H7 (cell line): ENCODE measurements at places on chromosomes 4 and X.

DNA sequence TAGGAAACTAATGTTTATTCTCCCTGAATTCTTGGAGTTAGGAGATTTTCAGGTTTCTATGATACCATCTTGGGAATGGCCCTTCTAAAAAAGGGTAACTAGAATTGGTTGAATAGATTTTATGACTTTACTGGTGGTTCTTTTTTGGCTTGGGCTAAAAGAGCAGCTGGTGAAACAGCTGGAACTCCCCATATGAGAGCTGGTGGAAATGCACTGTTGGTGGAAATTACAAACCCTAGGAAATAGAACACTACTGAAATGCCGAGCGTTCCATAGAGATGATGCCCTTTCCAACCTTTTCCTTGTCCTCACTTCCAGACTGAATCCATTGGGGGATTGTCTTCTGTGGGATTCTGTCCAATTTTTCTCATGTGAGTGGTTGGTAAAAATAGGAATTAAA lies 139.5 kb downstream of the STIM2 start:
- DNase-seq: no peak

GRCh38 chrX:23223169-23223568 lies 111.5 kb upstream of the PTCHD1 start:
- no peak for DNase-seq

DNA sequence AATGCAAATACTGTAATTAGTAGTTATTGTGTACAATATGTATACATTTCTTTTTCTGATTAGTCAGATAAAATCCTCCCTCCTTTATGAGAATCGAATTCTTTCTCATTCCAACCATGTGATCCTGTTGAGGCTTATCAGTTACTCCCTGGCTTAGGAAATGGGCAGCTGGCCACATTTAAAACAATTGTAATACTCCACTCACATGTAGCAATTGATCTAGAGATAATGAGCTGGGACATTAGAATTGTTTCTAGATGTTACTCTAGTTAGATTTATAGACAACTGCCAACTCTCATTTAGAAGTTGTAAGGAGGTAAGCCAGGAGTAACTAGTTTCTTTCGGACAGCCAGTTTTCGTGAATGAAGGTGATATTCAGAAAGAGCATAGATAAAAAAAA lies 859.3 kb upstream of the AADAT start:
- DNase-seq: no peak

DNA sequence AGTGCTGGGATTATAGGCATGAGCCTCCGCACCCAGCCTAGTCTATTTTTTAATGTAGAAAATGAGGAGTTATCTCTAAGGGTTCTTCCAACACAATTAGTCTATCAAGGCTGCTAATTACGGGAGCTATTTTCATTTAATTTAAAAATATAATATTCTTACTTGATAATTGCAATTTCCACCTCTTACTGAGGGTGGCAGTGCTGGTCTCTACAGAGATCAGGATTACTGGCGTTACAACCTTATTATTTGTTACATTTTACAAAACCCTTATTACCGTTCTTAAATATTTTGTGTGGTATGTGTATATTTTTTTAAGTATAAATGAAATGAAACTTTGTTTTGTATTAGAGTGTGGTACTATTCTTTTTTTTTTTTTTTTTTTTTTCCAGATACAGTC lies 17.6 kb upstream of the GK start:
- DNase-seq: peak; percentile 60

- no peak for DNase-seq
These were observed 28.4 kb downstream of the DDX60L start for GRCh38 chr4:168451744-168452390.

DNA sequence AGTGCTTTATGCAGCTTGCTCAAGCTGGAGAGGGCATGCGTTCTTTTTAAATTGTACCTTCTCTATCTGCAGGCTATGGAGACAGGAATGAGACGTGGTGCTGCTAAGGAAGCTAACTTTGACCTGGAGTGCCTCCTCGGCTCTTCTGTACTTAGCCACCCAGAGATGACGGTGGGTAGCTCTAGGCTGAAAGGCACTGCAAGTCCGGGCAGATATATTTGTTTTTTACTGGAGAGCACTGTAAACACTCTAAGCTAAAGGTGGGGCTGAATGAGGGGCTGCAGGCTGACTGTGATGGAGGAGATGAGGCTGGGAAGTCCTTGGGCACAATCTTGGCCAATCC lies 12.1 kb downstream of the ELF4 start:
- DNase-seq: no peak

DNA sequence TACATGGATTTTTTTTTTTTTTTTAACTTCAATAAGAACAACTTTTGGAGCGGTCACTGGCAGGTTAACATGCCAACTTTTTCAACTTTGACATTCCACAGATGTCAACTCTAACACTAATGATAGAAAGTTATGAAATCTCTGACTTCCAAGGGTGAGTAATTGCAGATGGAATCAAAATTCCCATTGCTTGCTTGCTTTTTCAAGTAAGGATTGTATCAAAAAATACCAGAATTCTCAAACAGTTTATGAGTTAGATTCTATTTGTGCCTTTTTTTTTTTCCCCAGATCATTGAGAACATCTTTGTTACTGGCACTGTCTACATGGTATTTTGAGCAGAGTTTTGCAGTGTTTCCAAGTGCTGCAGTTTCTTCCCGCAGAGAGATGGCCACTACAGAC lies 50.3 kb upstream of the OTUD4 start:
- no peak for DNase-seq

GRCh38 chrX:138740341-138740740 lies 28.8 kb upstream of the FGF13 start:
- no peak for DNase-seq

DNA sequence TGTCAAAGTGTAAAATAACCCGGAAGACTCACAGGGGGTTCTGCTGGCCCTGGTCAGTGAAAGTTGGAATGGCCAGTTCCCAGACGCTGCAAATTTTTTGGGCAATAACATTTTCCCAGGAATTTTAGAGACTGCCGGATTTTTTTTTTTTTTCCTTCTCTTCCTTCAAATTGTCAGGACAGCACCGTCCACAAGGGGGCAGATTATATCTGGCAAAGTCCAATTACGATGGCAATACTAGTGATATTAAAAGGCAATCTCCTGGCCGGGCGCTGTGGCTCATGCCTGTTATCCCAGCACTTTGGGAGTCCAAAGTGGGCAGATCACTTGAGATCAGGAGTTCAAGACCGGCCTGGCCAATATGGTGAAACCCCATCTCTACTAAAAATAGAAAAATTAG lies 20.5 kb downstream of the SLC25A5 start:
- DNase-seq: peak; percentile 57

GRCh38 chr4:108685036-108685686 lies 34.8 kb downstream of the OSTC start:
- DNase-seq: no peak

- DNase-seq: no peak
These were observed 3.2 kb downstream of the SCARB2 start for GRCh38 chr4:76210452-76210851.

GRCh38 chrX:17242470-17242869 lies 132.5 kb upstream of the NHS start:
- DNase-seq: peak; percentile 69

- DNase-seq: no peak
These were observed 121.3 kb downstream of the EGF start for GRCh38 chr4:110034026-110034393.

DNA sequence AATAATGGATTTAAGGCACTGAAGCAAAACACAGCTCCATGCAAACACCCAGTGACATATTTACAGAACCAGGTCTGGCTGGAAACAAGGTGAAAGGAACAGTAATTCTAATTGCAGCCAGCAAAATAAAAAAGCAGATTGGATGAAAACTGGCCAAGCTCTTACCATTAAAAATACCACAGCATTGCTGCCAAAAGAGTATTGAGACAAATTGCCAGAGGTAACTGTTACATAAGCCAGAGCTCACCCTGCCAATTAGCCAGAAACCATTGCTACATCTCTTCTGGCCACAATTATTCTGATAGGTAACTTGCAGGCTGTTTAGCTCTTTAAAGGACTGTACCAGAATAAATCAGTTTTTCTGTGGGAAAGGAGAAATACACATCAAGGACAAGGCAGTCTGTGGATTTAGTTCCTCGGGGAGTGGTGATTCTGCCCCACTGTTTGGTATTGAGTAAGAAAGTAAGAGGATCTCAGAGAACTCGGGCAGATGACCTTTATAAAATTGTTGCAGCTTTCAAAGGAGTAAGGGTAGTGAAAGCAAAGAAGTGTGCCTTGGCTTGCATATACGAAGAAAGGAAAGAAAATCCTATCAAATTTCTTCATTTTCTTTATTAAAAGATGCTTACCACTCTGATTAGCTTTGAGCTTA lies 369.5 kb downstream of the PPP3CA start:
- no peak for DNase-seq

DNA sequence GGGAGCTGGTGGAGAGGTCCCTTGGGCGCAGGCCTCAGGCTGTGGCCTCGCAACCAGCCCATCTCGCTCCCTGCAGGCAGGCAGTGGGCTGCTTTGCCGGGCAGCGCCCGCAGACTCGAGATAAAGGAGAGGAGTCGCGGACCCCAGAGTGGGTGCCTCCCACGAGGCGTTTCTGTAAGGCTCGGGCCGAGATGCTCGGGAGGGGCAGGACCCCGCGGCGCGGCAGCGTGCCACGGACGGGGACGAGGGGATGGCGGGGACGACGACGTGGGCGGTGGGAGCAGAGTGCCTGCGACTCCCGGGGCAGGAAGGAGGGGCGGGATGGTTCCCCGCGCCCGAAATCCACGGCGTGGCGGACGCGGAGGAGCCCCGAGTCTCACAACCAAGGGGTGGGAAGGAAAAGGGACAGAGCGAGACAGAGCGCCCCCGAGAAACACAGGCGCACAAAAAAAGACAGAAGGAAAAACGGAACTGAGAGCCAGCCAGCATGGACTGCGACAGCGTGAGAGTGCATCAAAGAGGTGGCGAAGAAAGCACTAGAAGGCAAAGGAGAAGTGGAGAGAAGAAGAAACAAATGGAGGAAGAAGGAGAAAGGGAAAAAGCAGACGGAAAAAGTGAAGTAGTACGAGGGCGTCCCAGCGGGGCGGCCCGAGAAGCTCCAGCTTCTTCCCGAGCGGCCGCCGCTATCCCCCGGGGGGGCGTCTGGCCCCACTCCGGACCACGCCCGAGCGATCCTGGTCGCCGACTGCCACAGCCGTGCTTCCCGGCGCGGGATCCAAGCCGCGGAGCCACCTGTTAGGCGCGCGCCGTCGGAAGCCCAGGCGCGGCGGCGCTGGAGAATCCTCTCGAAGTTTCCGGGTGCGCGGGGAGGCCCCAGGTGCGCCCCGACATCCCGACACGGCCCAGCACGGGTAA lies 1.5 kb downstream of the BEND4 start:
- peak; percentile 59 for DNase-seq

GRCh38 chrX:150980711-150981110 lies 2.4 kb upstream of the HMGB3 start:
- no peak for DNase-seq

DNA sequence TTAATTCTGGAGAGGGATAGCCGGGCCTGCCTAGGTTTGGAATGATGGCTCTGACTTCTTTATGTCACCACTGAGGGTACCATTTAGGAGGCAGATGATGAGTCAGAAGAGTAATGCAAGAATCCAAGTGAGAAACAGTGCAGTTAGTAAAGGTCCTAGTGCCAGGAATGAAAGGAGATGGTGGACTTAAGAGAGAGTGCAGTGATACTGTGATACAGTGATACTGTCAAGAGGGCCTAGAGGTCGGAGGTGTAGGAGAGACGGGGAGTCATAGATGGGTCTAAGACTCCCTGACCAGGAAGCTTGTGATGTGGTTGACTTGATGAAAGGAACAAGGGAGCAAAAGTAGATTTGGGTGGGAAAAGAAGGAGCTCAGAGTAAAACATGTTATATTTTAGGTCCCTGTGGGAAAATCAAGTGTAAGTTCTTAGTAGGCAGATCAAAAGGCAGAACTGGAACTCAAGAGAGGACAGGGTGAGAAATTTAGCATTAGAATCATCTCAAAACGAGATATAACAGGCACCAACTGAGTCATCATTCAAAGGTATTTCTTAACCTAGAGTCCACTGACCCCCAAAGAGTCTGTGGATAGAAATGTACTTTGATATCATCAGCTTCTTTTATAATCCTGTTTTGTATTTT lies 85.0 kb downstream of the NFKB1 start:
- DNase-seq: no peak

DNA sequence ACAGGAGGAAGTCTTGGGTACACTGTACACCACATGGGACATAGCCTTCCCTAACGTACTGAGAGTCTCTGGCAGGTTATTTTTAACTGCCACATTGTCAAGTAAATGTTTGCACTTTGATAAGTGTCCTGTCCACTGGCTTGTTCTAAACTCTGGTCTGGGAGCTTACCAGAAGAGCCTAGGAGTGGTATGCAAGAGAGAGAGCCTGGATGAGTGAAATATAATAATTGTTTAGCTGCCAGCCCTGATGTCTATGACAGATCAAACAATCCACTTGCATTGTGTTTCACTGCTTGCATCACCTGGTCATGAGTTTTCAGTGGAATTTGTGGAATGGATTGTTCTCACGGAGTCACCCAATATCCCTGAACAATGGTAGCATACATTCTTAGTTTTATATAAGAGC lies 91.6 kb downstream of the SHROOM3 start:
- DNase-seq: no peak

DNA sequence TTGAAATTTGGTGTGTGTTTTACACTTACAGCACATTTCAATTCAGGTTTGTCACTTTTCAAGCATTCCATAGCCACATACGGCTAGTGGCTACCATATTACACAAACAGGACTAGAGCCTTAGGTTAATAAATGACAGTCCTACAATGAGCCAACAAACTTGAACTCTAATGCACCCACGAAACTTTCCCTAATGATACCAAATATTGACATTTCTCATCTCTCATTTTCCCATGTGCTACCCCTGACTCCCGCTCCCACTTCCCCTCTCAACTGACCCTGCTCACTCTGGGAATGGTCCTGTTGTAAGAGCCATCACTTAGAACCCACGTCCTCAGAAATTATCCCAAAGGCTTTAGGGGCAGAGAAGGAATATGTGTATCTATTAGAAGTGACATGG lies 4.9 kb upstream of the TLR10 start:
- DNase-seq: no peak

DNA sequence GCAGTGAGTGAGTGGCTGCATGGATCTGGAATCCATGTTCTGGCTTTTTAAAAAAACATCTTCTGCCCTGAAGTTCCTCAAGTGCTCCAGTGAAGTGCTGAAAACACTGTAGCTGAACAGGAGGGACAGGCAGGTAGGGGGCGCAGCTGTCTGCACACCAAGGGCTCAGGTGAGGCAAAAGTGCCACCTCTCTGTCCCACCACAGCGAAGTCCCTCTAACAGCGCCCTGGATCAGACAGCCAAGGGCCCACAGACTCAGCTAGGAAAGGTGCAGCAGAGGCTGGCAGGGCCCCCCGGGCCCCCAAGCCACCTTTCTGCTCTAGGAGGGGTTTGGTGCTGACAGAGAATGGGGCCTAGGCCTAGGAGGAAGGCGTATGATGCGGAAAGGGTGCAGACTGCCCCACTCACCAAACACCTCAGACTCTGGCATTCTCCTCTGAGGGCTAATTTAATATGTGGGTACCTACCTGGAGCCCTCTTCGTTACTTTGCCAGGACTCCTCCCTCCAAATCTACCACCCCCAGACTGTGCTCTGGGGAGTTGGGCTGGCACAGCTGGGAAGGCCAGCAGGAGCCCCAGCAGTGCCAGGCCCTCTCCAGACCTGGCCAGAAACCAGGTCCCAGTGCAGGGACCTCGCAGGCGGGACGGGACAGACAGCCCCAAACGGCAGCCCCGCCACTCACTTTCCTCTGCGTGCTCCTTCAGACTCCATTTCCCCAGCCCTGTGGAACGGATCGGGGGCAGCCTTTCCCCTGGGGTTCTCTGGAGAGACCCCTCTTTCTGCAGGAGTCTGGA lies 73.7 kb downstream of the ENPP6 start:
- DNase-seq: peak; percentile 77

- DNase-seq: no peak
These were observed 7.5 kb downstream of the NUDT6 start for GRCh38 chr4:122914938-122915337.
